Left ventricle myocardium inferior (tissue), 1 donor: ENCODE measurements at places on chromosomes 11 and 22.

DNA sequence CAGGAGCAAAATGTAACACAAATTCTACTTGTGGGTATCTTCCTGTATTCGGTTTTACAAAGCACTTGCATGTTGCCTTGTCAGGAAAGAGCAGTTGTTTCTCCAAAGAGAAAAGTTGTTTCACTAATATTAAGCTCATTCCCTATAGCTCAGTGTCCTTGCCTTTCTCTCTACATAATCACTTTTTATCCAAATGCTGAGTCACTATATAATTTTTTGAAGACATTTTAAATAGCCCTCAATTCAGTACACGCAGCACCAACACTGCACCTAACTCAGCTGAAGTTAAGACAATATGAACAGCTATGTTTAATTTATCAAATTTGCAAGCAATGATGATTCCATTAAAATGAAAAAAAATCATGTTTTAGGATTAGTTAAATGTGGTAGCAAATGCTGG, 14.5 kb upstream of the MRTFA start:
- peaks cover 49% of the 10 kb centered on the region for H3K4me1 ChIP-seq
- no peak for DNase-seq
- H3K27ac ChIP-seq, result peak overlapping the region; percentile 97

DNA sequence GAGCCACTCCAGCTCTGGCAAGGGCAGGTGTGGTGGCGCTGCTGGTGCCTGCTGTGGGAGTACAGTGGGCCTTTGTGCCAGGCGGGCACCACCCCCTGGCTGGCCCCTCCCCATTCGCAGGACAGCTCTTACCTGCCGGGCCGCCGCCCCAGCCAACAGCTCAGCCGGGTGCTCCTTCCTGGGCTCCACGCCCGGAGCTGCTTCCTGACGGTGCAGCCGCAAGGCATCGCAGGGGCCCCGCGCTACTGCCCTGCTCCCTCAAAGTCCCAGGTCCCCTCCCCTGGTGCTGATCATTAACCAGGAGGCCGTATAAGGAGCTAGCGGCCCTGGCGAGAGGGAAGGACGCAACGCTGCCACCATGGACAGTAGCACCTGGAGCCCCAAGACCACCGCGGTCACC, at the start of gene SLC5A1:
Gene SLC5A1, plus strand, starts transcription at position 338 of the 400 bp plus-strand sequence. Its CDS starts 21 bp downstream, at position 359.
- H3K27ac ChIP-seq, result no peak within 1 kb of the TSS
- H3K4me3 ChIP-seq, result no peak within 1 kb of the TSS
- peaks cover 38% of the 10 kb centered on the region for H3K27me3 ChIP-seq
- DNase-seq, result no peak
- H3K36me3 ChIP-seq, result no peaks in the 10 kb centered on the region

DNA sequence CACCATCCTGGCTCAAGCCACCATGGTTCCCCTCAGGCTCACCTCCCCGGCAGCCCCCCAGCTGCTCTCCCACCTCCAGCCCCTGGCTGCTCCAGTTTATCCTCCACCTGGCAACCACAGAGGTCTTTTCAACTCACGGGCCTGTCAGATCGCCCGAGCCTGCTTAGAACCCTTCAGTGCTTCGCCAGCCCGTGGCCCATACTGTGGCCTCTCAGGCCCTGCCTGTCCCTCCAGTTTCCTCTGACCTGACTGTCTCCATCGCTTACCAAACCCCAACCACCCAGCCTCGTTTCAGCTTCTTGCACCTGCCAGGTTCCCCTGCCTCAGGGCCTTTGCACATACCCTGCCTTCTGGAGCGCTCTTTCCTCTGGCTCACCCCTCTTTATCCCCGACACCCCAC, 6.9 kb downstream of the KCNC1 start:
- H3K36me3 ChIP-seq, result no peaks in the 10 kb centered on the region
- no peak overlapping the region for H3K27ac ChIP-seq
- peaks cover 69% of the 10 kb centered on the region for H3K27me3 ChIP-seq
- peaks cover under 1% of the 10 kb centered on the region for H3K4me1 ChIP-seq
- H3K4me3 ChIP-seq, result no peak overlapping the region
- DNase-seq, result no peak

- H3K27ac ChIP-seq, result no peak overlapping the region
- no peaks in the 10 kb centered on the region for H3K36me3 ChIP-seq
- H3K4me3 ChIP-seq, result no peak overlapping the region
- DNase-seq, result no peak
- H3K27me3 ChIP-seq, result no peaks in the 10 kb centered on the region
Observed at GRCh38 chr11:78549624-78550409, 24.8 kb downstream of the NARS2 start.

GRCh38 chr22:33909075-33909458, 11.2 kb downstream of the LARGE1 start:
- H3K4me1 ChIP-seq, result peaks cover 74% of the 10 kb centered on the region
- H3K27me3 ChIP-seq, result no peaks in the 10 kb centered on the region
- DNase-seq, result no peak
- H3K36me3 ChIP-seq, result peaks cover 6% of the 10 kb centered on the region

DNA sequence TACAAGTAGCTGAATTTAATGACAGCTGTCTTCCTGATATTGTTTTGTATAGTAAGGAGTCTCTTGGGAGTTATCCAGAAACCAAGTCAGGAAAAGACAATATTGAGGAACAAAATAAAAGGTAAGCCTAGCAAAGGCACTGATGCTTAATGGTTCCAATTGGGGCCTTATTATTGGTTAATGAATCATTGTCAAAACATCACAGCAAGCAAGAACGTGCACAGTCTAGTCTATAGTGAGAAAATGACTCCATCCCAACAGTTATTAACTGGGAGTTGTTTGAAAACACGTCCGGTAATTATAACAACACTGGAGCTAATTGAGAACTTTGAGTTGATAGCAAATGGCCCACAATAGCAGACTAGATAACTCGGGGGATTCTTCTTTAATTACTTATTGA, 17.7 kb downstream of the BSX start:
- H3K27me3 ChIP-seq, result peaks cover 51% of the 10 kb centered on the region
- H3K4me1 ChIP-seq, result no peaks in the 10 kb centered on the region
- no peak for DNase-seq
- H3K27ac ChIP-seq, result no peak overlapping the region
- no peak overlapping the region for H3K4me3 ChIP-seq

- no peaks in the 10 kb centered on the region for H3K36me3 ChIP-seq
- no peaks in the 10 kb centered on the region for H3K4me1 ChIP-seq
- H3K27me3 ChIP-seq, result peaks cover 21% of the 10 kb centered on the region
- H3K4me3 ChIP-seq, result no peak overlapping the region
- no peak overlapping the region for H3K27ac ChIP-seq
Observed at GRCh38 chr22:36887162-36887561, 26.3 kb upstream of the CSF2RB start.

- H3K27me3 ChIP-seq, result no peaks in the 10 kb centered on the region
- no peak overlapping the region for H3K4me3 ChIP-seq
- peaks cover 65% of the 10 kb centered on the region for H3K4me1 ChIP-seq
- no peaks in the 10 kb centered on the region for H3K36me3 ChIP-seq
- DNase-seq, result no peak
Observed at GRCh38 chr11:9704620-9705019, 40.7 kb downstream of the SWAP70 start.

GRCh38 chr11:17753153-17753552, 18.6 kb downstream of the KCNC1 start:
- H3K4me3 ChIP-seq, result no peak overlapping the region
- H3K36me3 ChIP-seq, result no peaks in the 10 kb centered on the region
- peaks cover 10% of the 10 kb centered on the region for H3K4me1 ChIP-seq
- H3K27ac ChIP-seq, result no peak overlapping the region

- H3K27me3 ChIP-seq, result peaks cover 18% of the 10 kb centered on the region
- no peaks in the 10 kb centered on the region for H3K4me1 ChIP-seq
- DNase-seq, result no peak
Observed at GRCh38 chr11:76249195-76249741, 43.0 kb upstream of the WNT11 start.

- peak overlapping the region; percentile 94 for H3K27ac ChIP-seq
- no peaks in the 10 kb centered on the region for H3K36me3 ChIP-seq
- peaks cover 96% of the 10 kb centered on the region for H3K4me1 ChIP-seq
- no peaks in the 10 kb centered on the region for H3K27me3 ChIP-seq
- peak; percentile 67 for DNase-seq
Observed at GRCh38 chr22:42644422-42645340, 4.3 kb upstream of the ATP5MGL start.

- H3K4me3 ChIP-seq, result no peak overlapping the region
- no peaks in the 10 kb centered on the region for H3K36me3 ChIP-seq
- H3K27me3 ChIP-seq, result no peaks in the 10 kb centered on the region
- no peak overlapping the region for H3K27ac ChIP-seq
Observed at GRCh38 chr11:10543782-10544181, 2.8 kb upstream of the RNF141 start.

DNA sequence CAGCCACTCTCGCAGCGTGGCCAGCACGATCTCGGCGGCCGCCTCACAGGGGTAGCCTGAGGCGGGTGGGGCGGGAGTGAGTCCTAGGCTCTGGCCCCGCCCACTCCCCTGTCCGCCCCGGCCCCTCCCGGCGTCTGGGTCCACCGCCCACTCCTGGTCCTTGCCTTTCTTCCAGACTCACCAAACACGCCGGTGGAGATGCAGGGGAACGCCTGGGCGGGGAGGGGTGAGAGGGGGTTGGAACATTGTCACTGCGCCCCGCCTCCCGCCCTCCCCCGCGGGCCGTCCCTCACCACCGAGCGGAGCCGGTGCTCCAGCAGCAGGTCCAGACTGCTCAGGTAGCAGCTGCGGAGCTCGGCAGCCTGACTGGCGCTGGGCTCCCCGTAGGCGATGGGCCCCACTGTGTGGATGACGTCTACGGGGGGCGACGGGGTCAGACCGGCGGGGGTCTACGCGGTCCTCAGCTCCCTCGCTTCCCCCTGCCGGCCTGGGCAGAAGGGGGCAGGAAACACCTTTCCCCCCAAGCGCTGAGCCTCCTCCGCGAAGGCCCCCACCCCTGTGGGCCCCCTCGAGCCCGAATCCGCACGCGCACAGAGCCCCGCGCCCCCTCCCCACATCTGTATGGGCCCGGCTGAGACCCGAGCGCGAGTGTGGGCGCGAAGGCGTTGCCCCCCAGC, 13.2 kb downstream of the OTUB1 start:
- H3K27me3 ChIP-seq, result no peaks in the 10 kb centered on the region
- H3K4me3 ChIP-seq, result peak overlapping the region; percentile 59
- H3K27ac ChIP-seq, result no peak overlapping the region
- peaks cover 54% of the 10 kb centered on the region for H3K4me1 ChIP-seq
- peaks cover 40% of the 10 kb centered on the region for H3K36me3 ChIP-seq
- DNase-seq, result peak; percentile 53

DNA sequence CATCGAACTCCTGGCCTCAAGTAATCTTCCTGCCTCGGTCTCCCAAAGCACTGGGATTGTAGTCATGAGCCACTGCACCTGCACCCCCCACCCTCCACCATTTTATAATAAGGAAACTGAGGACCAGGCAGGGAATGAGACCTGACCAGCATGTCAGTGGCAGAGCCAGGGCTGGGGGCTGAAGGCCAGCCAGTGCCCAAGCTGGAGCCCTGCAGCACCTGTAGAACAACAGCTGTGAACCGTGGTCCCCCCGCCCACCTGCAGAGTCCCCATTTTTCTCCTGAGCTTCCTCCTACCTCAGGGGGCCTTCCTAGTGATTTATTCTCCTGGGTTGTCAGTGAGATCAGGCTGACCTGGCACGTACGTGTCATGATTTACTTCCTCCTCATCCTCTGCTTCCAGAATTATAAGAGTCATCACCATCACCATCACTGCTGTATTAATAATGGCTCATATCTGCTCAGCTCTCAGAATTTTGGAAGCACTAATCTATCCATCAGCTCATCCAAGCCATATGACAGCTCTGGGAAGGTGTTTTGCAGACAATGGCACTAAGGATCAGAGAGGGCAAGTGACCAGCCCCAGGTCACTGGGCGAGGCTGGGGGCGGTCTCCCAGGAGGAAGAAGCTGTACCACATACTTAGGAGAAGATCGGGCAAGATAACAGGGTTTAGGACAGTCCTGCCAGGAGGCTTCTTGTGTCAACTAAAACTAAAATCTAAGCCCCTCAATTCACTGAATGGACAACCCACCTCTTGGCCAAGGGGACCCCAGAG, 5.5 kb upstream of the SLCO2B1 start:
- peaks cover 9% of the 10 kb centered on the region for H3K27me3 ChIP-seq
- H3K4me1 ChIP-seq, result peaks cover 35% of the 10 kb centered on the region
- no peak overlapping the region for H3K27ac ChIP-seq
- H3K4me3 ChIP-seq, result no peak overlapping the region

GRCh38 chr22:49269371-49269770, 558.3 kb downstream of the BRD1 start:
- H3K36me3 ChIP-seq, result no peaks in the 10 kb centered on the region
- H3K4me1 ChIP-seq, result no peaks in the 10 kb centered on the region
- no peak overlapping the region for H3K27ac ChIP-seq
- H3K4me3 ChIP-seq, result no peak overlapping the region
- no peak for DNase-seq

GRCh38 chr22:36330655-36331305, 57.0 kb downstream of the MYH9 start:
- peak overlapping the region; percentile 36 for H3K4me3 ChIP-seq
- peaks cover 100% of the 10 kb centered on the region for H3K4me1 ChIP-seq
- H3K27ac ChIP-seq, result peak overlapping the region; percentile 100

DNA sequence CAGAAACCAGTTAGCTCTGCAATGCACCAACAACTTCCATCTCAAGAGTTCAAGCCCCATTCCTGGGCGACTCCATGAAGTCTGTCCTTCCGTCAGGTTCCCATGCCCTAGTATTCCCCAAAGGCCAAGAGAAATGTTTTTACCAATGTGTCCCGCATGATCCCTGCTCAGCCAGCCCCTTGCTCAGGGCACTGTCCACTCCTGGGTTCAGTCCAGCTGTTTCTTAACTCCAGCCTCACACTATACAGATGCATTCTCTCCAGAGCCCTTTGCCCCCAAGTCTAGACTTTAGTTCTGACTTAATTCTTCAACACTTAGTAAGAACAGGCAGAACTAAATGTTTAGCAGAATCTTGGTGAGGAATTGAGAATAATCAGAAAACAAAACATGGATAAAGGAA, 497.5 kb downstream of the SOX6 start:
- no peak for DNase-seq
- H3K4me3 ChIP-seq, result no peak overlapping the region
- H3K36me3 ChIP-seq, result no peaks in the 10 kb centered on the region
- no peaks in the 10 kb centered on the region for H3K27me3 ChIP-seq
- no peak overlapping the region for H3K27ac ChIP-seq

GRCh38 chr11:71129624-71130023, 122.8 kb downstream of the SHANK2 start:
- no peaks in the 10 kb centered on the region for H3K36me3 ChIP-seq
- no peak overlapping the region for H3K27ac ChIP-seq
- no peak for DNase-seq
- H3K27me3 ChIP-seq, result peaks cover 62% of the 10 kb centered on the region

- H3K36me3 ChIP-seq, result no peaks in the 10 kb centered on the region
- DNase-seq, result no peak
- no peaks in the 10 kb centered on the region for H3K4me1 ChIP-seq
- no peak overlapping the region for H3K4me3 ChIP-seq
- no peak overlapping the region for H3K27ac ChIP-seq
Observed at GRCh38 chr11:120065176-120065575, 72.7 kb downstream of the TRIM29 start.

DNA sequence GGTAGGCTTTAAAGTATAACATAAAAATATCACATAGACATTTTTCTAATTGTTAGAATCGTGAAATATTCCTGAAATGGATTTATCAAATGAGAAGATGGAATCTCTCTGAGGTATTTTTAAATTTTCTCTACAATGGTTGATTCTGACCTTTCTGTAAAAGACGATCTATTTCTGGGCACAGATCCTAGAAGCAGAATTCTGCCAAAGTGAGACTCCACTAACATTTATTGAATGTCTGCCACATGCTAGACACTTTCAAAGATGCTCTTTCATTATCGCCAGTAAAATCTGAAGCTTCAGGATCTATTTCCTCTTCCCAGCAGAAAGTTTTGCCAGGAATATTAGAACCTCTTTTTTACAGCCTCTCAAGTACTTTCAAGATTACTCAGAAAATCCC, 64.1 kb upstream of the TMEM45B start:
- H3K27ac ChIP-seq, result no peak overlapping the region
- H3K27me3 ChIP-seq, result peaks cover 57% of the 10 kb centered on the region
- H3K4me3 ChIP-seq, result no peak overlapping the region
- H3K36me3 ChIP-seq, result no peaks in the 10 kb centered on the region
- DNase-seq, result no peak
